ENCODE measurements at places on chromosomes 6 and 20. TPM values are rescaled to one million over a fixed set of nuclear protein-coding genes. Genes with fewer than 3 reads are reported as not detected.

The BNIP5 gene
- polyA plus RNA-seq, result not detected

The GABBR1 gene
- 14.5 TPM for polyA plus RNA-seq

DNA sequence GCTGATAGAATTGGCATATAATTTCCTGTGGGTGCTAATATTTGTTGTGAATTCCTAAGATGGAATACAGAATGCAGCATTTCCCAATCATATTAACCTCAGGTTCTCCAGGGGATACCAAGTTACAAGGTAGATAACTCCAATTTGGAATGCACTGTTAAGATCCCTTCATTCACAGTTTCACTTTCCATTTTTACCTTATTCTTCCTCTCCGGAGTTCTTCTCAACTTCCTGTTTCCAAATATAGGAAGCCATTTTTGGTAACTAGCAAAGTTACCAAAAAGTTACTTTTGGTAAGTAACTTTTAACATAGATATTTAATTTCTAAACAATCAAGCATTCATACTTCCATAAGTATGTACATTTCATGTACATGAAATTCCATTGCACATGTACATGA is 63.5 kb upstream of the PHACTR2 start:
- DNase-seq, result no peak

- no peak for DNase-seq
These were observed 14.0 kb downstream of the SLC17A9 start for GRCh38 chr20:62966212-62967148.

GRCh38 chr6:44500074-44500473 is 112.6 kb downstream of the CDC5L start:
- DNase-seq, result no peak

DNA sequence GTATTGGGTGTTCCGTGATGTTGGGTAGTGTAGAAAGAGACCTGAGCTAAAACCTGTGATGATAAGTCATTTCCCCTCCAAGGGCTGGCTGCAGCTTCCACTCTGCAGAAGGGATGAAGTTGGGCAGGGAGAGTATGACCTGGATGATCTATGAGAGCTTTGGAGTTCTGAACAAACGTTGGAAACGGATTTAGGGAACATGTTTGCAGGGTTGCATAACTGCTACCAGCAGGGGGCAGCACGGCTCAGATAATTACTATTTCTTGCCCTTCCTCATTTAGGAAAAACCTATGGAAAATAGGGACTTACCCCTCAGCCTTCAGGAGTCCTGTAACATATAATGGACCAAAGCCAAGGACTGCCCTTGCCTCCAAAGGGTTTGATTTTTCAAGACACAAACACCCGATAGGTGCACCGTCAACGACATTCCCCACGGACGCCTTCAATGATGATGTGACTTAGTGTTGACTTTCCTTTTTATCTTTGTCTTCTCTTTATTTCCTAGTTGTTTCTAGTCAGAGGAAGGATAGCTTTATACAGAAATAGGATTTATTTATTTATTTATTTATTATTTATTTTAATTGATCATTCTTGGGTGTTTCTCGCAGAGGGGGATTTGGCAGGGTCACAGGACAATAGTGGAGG is 164.9 kb upstream of the SASH1 start:
- no peak for DNase-seq

DNA sequence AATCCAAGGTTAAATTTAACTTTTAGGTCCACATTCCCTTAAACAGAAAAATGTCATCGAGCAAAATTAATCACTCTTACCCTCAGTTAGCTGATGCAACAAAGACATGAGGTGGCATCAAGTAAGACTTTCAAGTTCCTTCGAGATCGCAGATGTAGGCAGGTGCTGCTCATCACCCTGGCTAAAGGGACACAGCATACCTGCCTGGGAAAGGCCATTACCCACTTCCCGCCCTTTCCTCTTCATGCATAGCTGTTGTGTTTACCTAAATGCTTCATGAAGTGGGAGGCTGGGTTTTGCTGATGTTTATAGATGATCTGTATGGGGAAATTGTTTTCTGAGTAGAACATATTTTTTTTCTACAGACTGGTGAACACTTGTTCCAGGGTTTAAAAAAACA is 67.7 kb downstream of the GFRA4 start:
- no peak for DNase-seq

Data from BJ (cell line).